ENCODE measurements at places on chromosomes 1 and 21.
A peak's percentile ranks its signal among the peaks of the same experiment; 100 is the strongest.

- no peak for DNase-seq
Measured at GRCh38 chr1:66712839-66713238, 39.4 kb upstream of the DYNLT5 start.

- no peak for DNase-seq
Measured at GRCh38 chr1:246145900-246146299, 361.2 kb downstream of the SMYD3 start.

DNA sequence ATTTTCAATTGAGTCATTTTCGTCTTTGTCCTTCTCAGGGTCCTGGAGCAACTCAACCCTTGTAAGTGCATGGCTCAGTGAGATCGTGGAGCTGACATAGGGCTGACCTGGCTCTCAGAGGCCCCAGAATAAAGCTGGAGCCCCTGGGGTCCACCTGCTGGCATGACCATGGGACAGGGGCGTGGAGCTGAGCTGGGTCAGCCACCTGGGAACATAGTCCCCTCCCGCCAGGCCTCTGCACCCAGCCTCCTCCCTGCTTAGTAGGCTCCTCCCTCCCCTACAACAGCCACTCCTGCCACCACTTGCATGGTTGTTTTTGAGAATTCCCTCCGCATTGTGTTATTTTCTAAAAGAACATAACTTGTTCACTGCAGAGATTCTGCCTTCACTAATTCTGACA lies 3.1 kb upstream of the RIPK4 start:
- DNase-seq = no peak

DNA sequence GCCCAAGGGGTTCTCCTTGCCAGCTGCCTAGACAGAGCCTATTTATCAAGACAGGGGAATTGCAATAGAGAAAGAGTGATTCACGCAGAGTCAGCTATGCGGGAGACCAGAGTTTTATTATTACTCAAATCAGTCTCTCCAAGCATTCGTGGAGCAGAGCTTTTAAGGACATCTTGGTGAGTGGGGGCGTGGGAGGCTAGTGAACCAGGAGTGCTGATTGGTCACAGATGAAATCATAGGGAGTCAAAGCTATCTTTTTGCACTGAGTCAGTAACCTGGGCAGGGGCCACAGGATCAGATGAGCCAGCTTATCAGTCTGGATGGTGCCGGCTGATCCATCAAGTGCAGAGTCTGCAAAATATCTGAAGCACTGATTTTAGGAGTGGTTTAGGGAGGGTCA lies 64.8 kb upstream of the MRPS6 start:
- DNase-seq = no peak

DNA sequence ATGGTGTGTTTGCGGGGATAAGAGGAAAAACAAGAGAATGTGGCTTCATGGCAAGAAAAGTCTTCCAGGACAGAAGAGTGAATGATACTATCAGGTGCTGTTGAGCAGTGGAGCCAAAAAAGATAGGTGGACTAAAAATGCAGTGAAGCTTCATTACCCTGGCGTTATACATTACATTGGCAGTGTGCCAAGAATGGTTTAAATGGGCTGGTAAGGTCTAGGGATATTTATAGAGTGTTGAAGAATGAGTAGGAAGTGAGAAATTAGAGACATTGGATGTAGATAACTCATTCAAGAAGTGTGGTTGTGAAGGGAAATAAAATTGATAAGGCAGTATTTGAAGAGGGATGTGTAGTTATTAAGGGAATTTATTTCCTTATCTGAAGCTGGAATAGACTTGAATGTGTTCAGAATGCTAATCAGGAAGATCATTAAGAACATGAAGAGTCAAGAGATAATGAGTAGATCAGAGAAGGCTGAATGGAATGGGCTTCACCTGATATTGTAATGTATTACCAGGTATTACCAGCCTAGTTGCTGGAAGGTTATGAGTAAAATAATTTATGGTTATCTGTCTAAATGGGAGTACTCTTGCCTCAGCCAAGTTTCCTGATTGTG lies 72.7 kb downstream of the MAST2 start:
- no peak for DNase-seq

GRCh38 chr1:6148497-6149241 lies 31.5 kb downstream of the CHD5 start:
- DNase-seq = peak; percentile 92

GRCh38 chr1:89692601-89693521 lies 59.9 kb downstream of the LRRC8C start:
- peak; percentile 64 for DNase-seq

DNA sequence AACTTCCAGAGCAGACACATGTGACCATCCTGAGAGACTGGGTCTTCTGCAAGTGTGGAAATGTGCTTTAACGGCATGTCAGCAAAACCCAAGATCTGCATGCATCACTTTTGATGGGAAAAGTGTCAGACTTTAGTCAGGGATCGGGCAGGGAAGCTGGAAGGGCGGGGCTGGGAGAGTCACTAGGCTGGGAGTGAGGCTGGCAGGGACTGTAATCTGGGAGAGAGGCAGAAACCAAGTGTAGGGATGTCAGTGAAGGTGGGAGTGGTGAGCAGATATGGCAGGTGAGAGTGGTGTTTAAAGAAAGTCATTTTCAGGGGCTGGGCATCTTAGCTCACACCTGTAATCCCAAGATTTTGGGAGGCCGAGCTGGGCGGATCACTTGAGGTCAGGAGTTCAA lies 11.3 kb downstream of the CDA start:
- no peak for DNase-seq

DNA sequence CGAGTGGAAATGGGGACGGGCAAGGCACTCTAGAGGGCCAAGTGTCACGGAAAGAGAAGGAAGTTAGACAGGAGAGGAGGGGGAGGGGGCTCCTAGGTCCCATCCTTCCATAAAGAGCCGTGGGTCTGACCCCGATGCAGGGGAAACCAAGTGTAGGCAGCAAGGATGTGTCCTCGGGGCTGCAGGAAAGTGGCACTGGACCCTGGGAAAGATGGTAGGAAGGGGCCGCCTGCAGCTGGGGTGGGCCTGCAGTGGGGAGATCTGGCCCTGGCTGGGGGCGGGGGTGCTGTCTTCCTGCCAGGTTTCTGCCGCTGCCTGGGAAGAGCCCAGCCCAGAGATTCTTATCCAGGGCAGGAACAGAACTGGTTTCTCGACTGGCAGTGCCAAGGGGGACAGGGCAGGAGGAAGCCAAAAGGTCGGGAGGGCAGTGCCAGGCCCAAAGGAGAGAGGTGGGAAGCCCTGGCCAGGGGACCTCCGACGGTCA lies 12.9 kb downstream of the CRABP2 start:
- DNase-seq = peak; percentile 78

GRCh38 chr1:153505576-153505975 lies 30.2 kb downstream of the S100A6 start:
- DNase-seq = no peak

- no peak for DNase-seq
Measured at GRCh38 chr1:241638909-241639622, 1.1 kb downstream of the CHML start.

DNA sequence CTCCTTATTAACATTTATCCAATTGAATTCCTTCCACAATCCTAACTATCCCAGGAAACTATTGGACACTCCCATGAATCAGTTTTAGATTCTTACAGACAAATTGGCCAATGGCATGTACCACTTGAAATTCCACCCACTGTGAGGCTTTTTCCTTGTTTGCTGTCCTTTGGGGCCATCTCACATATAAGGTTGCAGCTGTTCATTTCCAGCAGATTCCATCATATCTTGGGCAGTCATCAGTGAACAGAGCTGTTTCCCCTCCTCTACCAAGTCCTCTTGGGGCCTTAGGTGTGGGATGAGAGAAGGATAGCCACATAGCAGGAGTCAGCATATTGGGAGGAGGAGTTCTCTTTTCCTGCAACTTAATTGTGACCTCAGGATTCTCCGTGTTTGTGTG lies 109.1 kb downstream of the HHAT start:
- no peak for DNase-seq

GRCh38 chr1:113046569-113046968 lies 26.4 kb upstream of the LRIG2 start:
- no peak for DNase-seq

GRCh38 chr1:30194046-30194619 lies 529.3 kb downstream of the MATN1 start:
- no peak for DNase-seq

DNA sequence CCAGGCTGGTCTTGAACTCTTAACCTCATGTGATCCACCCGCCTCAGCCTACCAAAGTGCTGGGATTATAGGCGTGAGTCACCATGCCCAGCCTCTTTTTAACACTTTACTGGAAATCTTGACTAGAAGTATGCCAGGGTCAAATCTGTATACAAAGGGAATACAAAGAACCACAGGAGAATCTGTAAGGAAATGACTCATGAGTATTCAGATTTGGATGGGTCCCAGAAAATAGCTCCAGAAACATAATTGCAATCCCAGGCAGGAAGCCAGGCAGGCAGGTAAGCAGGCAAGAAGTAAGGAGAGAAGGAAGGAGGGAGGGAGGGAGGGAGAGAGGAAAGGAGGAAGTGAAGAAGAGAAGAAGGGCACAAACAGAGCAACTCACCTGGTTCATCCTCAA lies 22.8 kb upstream of the TIAM1 start:
- DNase-seq = no peak

- no peak for DNase-seq
Measured at GRCh38 chr1:204414016-204414415, 2.4 kb upstream of the PPP1R15B start.

- no peak for DNase-seq
Measured at GRCh38 chr1:178564086-178564782, 51.3 kb downstream of the TEX35 start.

DNA sequence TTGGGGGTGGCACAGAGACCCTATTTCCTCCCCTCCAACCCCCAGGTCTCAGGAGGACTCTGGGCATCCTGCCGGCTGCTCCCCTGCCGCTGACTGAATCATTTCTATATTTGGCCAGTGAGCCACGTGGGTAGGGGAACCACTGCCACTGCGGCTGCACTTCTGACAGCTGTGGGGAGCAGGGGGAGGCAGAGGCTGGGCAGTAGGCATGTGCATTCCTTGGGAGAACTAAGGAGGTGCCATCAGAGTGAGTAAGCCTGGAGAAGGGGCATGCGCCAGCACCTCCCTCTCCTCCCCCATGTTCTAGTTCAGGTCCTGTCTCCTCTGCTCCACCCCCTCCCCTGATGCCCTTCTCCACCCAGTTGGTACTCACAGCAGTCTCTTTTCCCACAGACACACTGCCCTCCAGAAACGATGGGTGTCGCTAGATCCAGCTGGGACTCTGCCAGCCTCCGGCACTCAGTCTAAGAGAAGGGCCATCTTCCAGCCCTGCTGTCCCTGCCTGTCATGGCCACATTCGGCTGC lies 12.0 kb downstream of the PPFIA4 start:
- no peak for DNase-seq

DNA sequence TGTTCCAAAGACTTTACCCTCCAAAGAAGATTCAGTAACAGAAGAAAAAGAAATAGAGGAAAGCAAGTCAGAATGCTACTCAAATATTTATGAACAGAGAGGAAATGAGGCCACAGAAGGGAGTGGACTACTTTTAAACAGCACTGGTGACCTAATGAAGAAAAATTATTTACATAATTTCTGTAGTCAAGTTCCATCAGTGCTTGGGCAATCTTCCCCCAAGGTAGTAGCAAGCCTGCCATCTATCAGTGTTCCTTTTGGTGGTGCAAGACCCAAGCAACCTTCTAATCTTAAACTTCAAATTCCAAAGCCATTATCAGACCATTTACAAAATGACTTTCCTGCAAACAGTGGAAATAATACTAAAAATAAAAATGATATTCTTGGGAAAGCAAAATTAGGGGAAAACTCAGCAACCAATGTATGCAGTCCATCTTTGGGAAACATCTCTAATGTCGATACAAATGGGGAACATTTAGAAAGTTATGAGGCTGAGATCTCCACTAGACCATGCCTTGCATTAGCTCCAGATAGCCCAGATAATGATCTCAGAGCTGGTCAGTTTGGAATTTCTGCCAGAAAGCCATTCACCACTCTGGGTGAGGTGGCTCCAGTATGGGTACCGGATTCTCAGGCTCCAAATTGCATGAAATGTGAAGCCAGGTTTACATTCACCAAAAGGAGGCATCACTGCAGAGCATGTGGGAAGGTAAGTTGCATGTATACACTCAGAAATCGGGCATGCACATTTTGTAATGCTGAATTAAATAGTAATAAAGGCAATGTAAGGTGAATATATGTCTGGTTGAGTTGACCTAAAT lies 97.2 kb downstream of the ZFYVE9 start:
- peak; percentile 3 for DNase-seq

- no peak for DNase-seq
Measured at GRCh38 chr1:172148213-172148612, 272.3 kb upstream of the C1orf105 start.

GRCh38 chr1:70066711-70067110 lies 138.7 kb downstream of the LRRC40 start:
- no peak for DNase-seq

- DNase-seq = no peak
Measured at GRCh38 chr1:208799186-208799585, 555.0 kb upstream of the PLXNA2 start.

GRCh38 chr1:183952101-183952500 lies 85.4 kb downstream of the COLGALT2 start:
- DNase-seq = no peak

DNA sequence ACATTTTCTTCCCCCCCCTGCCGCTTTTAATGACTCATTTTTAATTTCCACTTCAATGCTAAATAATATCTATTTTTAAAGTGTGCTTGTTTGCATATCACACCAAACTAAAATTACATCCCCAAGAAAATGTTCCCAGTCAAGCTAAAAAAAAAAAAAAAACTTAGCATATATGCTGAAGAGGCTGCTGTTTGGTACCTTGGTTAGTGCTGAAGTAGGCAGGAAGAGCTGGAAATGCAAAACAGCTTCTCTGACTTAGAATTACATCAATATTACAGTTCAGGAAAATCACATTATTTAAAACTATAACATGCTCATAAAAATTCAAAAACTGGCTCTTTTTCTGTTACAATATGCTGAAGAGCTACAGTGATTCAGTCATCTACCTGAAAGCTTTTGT lies 372.3 kb downstream of the SMYD3 start:
- DNase-seq = no peak

- no peak for DNase-seq
Measured at GRCh38 chr1:109341944-109342930, 35.4 kb upstream of the MYBPHL start.

GRCh38 chr1:67791686-67792085 lies 41.6 kb downstream of the GNG12 start:
- no peak for DNase-seq

DNA sequence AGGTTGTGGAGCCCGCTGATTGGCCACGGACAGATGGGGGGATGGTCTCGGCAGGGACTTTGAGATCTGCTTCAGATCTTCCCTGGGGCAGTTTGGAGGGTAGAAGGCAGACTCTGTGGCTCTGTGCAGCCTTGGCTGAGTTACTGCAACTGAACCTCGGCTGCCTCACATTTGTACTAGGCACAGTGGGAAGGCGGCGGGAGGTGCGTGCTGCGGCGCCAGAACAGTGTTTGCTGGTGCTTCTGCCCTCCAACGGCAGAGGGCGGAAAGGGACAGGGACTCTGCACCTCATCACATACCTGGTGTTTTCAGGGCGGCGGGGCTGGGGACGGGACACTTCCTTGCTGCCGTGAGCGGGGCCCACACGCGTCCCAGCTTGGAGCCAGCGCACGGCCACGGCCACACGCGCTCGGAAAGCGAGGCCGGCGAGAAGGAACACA lies 26.2 kb downstream of the SLC66A1 start:
- peak; percentile 74 for DNase-seq

Measured in SK-N-SH (cell line).